ENCODE measurements at places on chromosomes 2 and 18.

DNA sequence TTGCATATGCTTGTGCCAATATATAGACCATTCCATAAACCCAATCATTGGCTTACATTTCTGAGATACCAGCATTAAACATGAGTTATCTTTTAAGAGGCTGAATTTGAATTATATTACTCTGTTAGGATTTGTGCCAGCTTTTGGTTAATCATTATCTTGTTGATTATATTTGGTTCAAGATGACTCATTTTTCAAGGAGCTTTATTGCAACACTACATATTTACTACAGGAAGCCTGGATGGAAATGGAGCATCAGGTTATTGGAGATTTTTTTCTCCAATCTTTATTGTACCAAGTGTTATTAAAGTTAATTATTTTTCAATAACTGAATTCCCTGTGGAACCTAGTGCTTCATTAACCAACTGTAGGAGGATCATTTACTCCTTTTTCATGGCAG, 26.4 kb downstream of the EML4 start:
- DNase-seq, result no peak

- DNase-seq, result peak; percentile 73
Measured at GRCh38 chr2:147449323-147449991, 395.4 kb upstream of the ACVR2A start.

DNA sequence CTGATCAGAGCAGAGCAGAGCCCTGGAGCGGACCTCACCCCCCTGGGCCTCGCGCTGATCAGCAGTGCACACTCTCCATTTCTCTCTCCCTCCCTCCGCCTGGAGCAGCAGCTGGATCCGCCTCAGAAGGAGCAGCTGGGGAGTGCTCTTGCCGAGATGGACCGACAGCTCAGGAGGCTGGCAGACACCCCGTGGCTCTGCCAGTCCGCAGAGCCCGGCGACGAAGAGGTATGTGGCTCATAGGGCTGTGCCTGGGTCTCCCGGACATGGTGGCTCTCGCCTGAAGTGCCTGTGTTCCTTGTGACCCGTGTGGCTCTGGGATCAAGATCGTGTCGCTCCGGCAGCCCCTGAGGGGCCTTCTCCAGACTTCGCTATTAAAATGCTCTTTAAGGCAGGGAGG, 102.5 kb downstream of the USP40 start:
- DNase-seq, result no peak

- DNase-seq, result no peak
Measured at GRCh38 chr2:28168376-28168775, 224.3 kb upstream of the FOSL2 start.

DNA sequence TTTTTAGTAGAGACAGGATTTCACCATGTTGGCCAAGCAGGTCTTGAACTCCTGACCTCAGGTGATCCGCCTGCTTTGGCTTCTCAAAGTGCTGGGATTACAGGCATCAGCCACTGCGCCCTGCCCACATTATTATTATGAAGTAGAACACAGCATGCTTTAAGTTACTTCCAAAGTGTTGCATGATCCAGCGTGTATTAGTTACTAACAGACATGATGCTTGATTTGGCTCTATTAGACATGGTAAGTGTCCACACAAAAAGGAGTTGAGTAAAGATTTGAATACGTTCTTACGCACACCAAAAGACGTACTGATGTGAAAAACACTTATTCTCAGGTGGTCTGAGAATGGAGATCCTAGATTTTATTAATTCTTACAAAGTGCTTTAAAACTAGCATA, 50.0 kb downstream of the SLC38A11 start:
- DNase-seq, result no peak

GRCh38 chr2:209498614-209499013, 74.8 kb downstream of the MAP2 start:
- DNase-seq, result no peak

DNA sequence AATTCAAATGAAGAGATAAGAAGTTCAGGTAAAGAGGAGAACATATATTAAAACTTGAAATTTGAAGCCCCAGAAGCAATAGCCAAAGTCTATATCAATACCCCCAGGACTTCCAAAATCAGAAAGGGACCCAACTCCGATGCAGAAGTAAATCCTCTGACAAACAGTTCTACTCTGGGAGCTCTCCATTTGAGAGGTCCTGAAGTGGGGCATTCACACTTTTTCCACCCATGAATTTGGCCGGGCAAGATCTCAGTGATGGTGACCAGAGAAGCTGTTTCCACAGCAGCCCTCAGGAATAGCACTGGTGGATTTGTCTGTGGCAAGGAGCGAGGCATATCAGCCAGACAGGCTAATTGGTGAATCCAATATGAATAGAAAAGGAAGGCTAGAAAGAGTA, 313.6 kb upstream of the MC4R start:
- no peak for DNase-seq

DNA sequence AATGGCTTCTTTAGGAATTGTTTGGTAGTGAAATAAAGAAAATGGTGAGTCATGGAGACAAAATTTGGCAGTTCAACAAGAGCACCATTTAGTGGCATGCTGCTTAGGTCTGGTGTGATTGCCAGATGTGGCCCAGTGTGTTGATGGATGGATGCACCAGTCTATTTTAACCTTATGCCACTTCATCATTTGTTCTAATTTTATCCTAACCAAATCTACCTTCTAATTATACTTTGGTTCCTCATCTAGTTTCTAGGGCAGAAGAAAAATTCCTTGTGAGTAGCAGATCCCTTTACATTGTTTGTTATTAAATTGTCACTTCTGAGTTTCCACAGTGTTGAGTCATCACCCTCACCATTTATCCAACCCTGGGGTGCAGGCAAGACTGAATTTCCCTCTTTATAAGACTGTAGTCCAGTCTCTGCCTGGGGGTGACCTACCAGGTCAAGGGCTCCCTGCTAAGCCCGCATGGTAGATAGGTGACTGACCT, 32.5 kb downstream of the NABP1 start:
- no peak for DNase-seq

DNA sequence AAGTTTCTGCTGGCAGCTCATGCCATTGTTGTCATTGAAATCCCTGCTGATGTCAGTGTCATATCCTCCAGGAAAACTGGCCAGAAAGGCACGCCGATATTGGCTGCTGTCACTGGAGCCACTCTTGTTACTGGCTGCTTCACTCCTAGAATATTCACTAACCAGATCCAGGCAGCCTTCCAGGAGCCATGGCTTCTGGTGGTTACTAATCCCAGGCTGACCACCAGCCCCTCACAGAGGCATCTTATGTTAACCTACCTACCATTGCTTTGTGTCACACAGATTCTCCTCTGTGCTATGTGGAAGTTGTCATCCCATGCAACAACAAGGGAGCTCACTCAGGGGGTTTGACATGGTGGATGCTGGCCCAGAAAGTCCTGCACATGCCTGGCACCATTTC, 27.0 kb upstream of the MTX2 start:
- no peak for DNase-seq

- DNase-seq, result no peak
Measured at GRCh38 chr2:235780401-235780800, 286.6 kb downstream of the AGAP1 start.

GRCh38 chr2:40043191-40043590, 264.1 kb upstream of the THUMPD2 start:
- no peak for DNase-seq

- no peak for DNase-seq
Measured at GRCh38 chr2:158489366-158490112, 32.8 kb downstream of the PKP4 start.

- DNase-seq, result no peak
Measured at GRCh38 chr2:168614172-168615018, 158.3 kb downstream of the CERS6 start.

DNA sequence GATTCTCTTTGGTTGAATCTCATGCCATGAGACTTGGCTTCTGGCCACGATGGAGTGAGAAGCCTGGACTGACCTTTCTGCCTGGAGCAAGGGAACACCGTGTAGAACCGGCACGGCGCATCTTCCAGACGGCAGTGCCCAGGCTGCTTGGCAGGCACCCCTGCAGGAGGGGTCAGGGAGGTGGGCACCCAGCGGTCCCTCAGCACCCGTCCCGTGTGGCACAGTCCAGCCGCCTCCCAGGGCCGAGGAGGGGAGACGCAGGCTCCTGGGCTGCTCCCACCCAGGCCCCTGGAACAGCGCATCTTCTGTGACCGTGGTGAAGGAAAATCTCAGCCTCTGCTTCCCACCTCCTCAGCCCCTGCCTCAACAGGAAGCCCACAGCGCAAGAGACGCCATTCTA, 95.7 kb downstream of the CMPK2 start:
- DNase-seq, result no peak

DNA sequence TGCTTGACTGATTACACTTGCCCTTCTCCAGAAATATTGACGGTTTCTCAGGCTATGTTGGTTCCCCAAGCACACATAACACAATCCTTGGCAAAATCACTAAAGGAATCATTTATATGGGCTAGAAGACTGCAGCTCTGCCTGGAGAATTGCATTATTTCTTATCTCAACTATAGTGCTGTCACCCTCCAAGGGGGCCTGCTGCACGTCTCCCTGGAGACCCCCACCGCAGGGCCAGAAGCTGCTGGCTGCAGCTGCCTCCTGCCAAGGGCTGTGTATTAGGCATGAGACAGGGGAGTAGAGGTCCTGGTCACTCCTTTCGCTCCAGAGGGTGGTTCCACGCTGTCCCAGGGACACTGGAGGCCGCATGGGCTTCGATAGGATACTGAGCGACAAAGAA, 76.6 kb downstream of the LRRC30 start:
- no peak for DNase-seq

- DNase-seq, result no peak
Measured at GRCh38 chr2:39118786-39119499, 1.9 kb downstream of the SOS1 start.

GRCh38 chr18:9082711-9083510, 19.6 kb upstream of the NDUFV2 start:
- DNase-seq, result peak; percentile 65

- DNase-seq, result no peak
Measured at GRCh38 chr2:120934574-120935338, 199.1 kb downstream of the GLI2 start.

Data from central memory CD4-positive, alpha-beta T cell (primary cell).